Hematopoietic multipotent progenitor cell treated with erythropoietin and hydrocortisone succinate and interleukin-3 and kit ligand, for 15 days (in vitro differentiated cells): ENCODE measurements at places on chromosomes 1 and 21.
A peak's percentile ranks its signal among the peaks of the same experiment; 100 is the strongest.

GRCh38 chr21:15365751-15366392, 301.1 kb upstream of the NRIP1 start:
- DNase-seq = no peak

DNA sequence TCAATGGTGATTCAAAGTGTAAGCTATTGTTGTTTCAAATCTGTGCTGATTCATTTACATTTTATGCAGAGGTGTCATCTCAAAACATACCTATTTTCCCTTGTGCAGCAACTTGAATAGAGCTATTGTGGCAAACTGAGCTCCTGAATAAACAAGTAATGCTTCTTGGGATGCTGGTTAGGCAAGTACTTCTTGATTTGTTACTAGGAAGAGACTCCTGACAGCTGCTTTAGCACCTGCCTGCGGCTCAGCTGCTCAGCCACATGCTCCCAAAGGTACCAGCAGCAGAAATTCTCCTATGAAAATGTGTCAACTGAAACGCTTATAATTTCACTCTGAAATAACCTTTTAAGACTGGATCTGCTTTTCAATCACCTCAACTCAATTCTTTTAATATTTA, 352.3 kb downstream of the RYR2 start:
- no peak for DNase-seq

- no peak for DNase-seq
Observed at GRCh38 chr1:47881505-47882442, 115.4 kb downstream of the TRABD2B start.

DNA sequence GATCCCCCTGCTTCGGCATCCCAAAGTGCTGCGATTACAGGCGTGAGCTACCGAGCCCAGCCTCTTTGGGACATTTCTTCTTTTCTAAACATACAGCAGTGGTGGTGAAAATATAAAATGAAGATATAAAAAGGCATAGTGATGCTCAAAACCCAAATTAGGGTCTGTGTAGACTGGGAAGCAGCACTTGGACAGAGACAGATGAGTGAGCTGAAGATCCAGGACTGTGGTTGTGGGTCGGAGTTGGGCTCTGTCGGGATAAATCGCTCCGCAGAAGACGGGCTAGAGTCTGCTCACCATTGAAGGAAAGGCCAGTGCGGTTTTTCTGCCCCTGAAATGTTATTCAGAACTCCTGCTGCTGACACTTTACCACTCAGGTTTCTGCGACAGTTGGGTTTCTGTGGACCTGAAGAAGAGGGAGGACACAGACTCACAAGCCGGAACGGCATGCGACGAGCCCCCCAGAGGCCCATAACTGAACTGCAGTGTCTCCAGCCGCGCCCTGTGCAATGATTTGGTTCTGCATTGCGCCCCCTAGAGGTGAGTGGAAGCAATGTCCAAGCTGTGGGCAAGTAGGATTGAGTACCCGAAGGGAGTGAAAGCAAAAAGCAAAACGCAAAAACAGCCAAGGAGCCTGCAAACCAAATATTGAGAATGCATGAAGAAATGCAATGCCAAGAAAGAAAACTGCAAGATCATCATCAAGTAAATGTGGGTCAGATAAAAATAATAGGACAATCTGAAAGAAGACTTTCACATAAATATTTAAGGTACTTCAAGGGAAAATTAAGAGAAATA, 66.6 kb downstream of the GABPA start:
- DNase-seq = peak; percentile 83

- DNase-seq = no peak
Observed at GRCh38 chr1:57451516-57451915, 27.7 kb upstream of the DAB1 start.

DNA sequence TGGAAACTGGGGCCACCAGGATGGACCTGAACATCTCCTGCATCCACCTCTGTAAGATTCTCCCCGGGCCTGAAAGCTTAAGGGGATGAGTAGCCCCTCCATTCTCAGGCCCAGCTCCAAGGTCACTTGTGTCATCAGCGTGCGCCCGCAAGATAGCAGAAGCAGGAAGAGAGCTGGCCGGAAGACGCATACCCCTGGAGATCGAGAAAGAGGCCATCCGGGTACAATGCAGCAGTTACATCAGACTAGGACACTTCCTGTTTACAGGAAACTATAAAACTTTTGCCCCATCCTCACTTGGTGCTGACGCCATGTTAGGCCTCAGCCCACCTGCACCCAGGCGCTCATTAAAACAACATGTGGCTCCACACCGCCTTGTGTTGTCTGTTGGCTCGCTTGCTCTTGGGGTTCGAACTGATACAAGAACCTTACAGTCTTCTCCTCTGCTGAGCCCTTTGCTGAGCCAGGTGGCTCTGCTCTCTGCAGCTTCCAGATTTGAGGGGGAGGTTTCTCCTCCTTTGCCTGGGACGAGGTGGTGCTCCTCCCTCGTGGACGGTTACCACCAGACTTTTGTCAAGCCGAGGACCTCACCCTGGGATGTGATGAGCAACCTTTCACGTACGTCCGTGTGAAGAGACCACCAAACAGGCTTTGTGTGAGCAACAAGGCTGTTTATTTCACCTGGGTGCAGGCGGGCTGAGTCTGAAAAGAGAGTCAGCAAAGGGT, 277.5 kb upstream of the C1orf174 start:
- DNase-seq = no peak

- DNase-seq = no peak
Observed at GRCh38 chr1:17588048-17588871, 48.8 kb downstream of the ARHGEF10L start.

DNA sequence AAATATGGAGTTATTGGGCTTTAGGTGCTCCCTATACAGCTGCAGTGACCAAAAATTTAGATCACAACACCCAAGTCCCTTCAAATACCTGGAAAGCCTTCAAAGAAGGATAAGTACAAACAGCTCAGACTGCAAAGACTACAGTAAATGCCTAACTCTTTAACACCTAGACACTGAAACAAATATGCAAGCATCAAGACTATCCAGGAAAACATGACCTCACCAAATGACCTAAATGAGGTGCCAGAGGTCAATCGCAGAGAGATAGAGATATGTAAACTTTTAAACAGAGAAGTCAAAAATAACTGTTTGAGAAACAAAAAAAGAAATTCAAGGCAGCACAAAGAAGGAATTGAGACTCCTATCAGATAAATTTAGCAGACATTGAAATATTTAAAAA, 753.8 kb upstream of the B3GALT2 start:
- DNase-seq = no peak

GRCh38 chr1:38512789-38513188, 346.8 kb downstream of the RRAGC start:
- no peak for DNase-seq

GRCh38 chr1:186768906-186769305, 59.8 kb upstream of the PLA2G4A start:
- no peak for DNase-seq

- DNase-seq = peak; percentile 28
Observed at GRCh38 chr21:46183910-46184624, at the start of gene SPATC1L. Gene SPATC1L, minus strand, starts transcription at chr21:46184459. Its CDS starts 1,643 bp downstream, at chr21:46182816.

DNA sequence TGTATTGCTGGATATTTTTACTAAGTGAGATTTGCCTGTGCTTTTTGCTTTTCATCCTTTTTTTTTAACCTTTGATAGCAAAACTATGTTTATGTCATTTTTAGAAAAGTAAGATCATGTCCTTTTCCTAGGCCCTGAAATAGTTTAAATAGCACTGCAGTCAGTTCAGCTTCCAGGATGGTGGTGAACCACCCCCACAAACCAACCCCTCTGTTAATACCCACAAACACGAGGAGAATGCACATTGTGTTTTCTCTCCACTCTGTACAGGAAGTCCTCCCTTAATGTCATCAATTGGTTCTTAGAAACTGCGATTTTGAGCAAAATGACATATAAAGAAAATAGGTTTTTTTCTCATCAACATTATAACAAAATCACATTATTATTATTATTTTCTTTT, 117.7 kb upstream of the DSCAM start:
- no peak for DNase-seq

DNA sequence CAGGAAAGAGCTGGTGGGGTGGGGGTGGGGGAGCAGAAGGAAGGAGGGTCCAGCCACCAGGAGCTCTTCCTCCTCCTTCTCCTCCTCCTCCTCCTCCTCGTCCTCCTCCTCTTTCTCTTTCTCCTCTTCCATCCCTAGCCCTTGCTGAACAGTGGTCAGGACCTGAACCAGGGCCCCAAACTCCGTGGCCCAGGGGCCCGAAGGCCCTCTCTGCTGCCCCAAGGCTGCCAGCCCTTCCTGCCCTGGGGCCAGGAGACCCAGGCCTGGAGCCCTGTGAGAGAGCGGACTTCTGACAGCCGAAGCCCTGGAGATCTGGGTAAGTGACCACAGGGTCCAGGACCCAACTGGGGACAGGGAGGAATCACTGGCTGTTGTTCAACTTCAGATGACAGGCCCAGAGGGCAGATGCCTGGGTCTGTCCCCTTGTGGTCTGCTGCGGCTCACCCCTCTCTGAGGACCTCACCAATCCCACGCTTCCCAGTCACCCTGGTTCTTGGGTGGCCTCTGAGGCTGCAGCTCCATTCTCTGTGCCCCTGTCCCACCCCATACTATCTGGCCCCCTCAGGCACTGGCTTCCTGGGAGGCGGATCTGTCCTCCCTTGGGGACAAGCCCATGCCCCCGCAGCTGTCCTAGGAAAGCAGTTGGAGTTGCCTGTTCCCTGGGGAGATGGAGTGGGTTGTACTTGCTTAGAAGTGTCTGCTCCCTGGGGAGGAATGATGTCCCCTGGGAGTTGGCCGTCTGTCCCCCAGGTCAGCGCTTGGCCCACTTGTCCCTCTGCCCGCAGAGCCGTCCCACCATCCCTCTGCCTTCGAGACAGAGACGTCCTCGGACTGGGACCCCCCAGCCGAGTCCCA, 51.8 kb downstream of the VWA5B1 start:
- no peak for DNase-seq

GRCh38 chr1:240293706-240294105, 202.0 kb downstream of the FMN2 start:
- DNase-seq = no peak

GRCh38 chr1:86779308-86780191, 75.2 kb downstream of the SH3GLB1 start:
- no peak for DNase-seq

GRCh38 chr1:85158910-85159309, 41.9 kb downstream of the SYDE2 start:
- DNase-seq = no peak

DNA sequence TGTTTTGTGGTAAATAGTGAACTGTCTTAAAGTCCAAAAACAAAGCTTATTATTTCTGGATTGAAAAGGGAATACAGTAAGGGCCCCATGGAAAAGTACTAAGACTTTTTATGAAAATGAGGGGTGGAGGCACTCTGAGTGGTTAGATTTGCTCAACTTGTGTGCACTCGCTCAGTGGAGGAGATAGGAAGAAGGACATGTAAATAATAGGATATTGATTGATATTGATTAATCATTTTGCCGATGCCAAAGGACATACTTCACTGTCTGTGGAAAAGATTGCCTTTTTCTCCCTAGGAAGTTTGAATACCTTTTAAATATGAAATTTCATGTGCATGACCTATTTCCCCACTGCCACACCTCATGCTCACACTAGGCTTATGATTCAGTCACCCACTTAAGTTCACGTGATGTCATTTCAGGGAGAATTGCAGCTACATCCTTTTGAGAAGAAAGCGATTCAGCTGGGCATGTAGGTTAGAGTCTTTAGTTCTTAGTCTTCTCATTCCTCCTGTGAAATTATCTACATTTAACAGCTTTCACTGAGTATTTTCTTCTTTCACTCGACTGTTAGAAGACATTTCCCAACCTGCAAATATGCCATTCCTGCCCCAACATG, 5.0 kb downstream of the MTR start:
- DNase-seq = no peak

GRCh38 chr1:28517649-28517999, 11.8 kb downstream of the RCC1 start:
- no peak for DNase-seq

DNA sequence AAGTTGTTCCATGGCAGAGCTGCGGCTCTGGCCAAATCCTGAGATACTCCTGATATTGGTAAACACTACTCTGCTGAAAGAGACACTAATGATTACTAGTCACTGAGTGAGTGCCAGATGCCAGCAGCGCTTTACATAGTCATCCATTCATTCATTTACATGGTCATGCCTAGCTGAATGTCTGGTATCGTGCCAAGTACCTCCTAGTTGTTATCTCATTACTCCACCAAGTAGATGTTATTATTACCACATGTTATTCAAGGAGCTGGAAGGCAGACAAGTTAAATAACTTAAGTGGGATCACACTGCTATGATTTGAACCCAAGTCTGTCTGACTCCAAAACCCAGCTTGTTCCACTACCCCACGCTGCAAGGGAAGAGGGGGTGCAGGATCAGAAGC, 4.7 kb downstream of the OLFML2B start:
- DNase-seq = peak; percentile 80

DNA sequence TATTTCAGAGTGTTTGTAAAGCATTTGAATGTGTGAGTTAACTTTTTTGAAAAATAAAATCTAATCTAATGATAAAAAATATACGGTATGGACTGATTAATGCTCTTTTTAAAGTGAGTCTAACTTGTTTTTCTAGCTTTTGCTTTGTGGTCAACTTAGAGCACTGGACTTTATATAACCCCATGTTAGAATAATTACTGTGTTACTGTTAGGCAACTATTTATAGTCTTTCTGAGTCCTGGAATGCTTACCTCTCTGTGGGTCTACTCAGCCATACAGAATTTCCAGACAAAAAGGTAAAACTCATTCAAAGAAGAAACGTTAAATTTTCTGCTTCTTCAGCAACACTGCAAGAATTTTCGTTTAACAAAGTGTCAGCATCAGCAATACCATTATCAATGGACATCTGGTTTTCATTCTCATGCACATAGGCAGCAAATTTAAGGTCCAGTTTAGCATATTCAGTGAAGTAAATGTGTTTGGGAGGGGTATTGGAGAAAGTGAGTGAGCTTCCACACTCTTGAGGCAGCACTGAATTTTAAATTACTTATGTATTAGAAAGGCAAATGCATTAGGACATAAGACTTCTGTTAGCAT, 664.7 kb upstream of the NEGR1 start:
- no peak for DNase-seq

DNA sequence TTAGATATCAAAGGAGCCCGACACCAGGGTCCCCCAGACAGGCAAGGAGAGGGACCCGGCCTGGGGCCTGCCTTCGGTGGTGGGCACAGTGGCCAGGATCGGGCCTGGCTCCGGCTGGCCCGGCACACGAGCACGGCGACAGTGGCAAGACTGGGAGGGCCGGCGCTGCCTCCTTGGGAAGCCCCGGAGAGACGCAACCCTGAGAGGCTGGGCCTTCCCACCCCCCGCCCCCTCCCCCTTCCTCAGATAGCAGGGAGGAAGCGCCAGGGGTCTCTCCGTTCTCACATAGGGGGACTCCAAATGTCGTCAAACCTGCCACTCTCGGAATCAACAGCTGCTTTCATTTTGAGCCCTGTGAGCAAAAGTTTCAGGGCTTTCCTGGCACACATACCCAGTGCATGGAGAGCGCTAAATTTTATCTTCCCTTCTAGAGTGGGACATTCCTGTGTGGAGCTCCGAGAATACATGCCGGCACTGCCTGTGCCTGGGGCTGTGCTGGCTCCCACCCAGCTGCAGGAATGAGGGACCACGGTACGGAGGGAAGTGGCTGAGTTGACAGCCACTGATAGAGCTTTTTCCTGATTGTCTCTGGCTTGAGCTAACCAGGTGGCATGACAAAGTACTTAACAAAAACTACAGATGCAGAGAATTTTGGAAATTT, 62.4 kb downstream of the CD247 start:
- no peak for DNase-seq

GRCh38 chr1:218301217-218301616, 16.1 kb downstream of the RRP15 start:
- no peak for DNase-seq

- no peak for DNase-seq
Observed at GRCh38 chr1:181603735-181604410, 120.6 kb downstream of the CACNA1E start.

GRCh38 chr1:215458104-215458503, 109.0 kb upstream of the KCTD3 start:
- DNase-seq = no peak

- DNase-seq = no peak
Observed at GRCh38 chr1:89931964-89932363, 62.9 kb upstream of the ZNF326 start.
